GM04503 (cell line): ENCODE measurements at places on chromosomes 16 and 17.

DNA sequence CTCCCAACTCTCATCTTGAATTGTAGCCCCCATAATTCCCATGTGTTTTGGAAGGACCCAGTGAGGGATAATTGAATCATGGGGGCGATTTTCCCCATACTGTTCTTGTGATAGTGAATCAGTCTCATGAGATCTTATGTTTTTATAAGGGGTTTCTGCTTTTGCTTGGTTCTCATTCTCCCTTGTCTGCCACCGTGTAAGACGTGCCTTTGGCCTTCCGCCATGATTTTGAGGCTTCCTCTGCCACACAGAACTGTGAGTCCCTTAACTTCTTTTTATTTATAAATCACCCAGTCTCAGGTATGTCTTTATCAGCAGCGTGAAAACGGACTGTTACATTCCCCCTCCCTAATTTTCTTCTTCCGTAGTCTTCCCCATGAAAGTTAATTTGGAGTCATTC is 124.0 kb downstream of the ABCA8 start:
- DNase-seq, result no peak

GRCh38 chr17:73594025-73594424 is 50.2 kb downstream of the SDK2 start:
- no peak for DNase-seq

GRCh38 chr16:20851601-20852000 is 45.3 kb downstream of the REXO5 start:
- peak; percentile 84 for DNase-seq

DNA sequence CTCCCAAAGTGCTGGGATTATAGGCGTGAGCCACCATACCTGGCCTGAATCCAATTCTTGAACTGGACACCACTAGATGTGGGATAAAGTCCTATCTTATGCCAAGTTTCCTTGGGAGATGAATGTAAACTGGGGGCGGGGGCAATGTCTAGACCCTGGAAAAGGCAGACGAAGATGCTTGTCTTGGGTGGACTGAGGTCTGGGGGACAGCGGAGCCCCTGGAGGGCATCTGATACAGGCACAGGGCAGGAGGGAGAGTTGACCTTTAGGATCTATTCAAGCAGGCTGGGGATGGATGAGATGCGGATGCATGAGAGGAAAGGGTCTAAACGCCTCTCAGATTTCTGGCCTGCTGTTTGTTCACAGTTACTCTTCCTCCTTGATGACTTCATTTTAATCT is 11.7 kb downstream of the C1QTNF1 start:
- no peak for DNase-seq

DNA sequence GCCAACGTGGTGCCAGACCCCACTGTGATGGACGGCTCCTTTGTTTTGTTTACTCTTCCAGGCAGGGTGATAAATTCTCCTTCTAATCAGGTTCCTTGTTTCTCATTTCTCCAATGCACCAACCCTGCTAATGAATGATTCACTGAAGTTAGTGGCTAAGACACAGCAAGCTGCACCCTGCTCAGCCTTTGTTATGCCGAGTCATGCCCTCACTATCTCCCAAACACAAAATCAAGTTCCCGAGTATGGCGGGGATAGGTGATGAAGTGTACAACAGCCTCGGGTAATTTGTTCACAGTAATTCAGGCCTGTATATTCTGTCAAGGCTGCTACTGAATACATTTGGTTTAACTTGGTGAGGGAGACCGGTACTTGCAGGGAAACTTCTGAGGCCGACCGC is 83.8 kb upstream of the HS3ST4 start:
- no peak for DNase-seq

- peak; percentile 1 for DNase-seq
Measured at GRCh38 chr16:52912565-52913173, 140.0 kb downstream of the CHD9NB start.

GRCh38 chr16:83113317-83113716 is 486.5 kb downstream of the CDH13 start:
- DNase-seq, result no peak

- no peak for DNase-seq
Measured at GRCh38 chr16:20192801-20193200, 119.1 kb upstream of the GPR139 start.

DNA sequence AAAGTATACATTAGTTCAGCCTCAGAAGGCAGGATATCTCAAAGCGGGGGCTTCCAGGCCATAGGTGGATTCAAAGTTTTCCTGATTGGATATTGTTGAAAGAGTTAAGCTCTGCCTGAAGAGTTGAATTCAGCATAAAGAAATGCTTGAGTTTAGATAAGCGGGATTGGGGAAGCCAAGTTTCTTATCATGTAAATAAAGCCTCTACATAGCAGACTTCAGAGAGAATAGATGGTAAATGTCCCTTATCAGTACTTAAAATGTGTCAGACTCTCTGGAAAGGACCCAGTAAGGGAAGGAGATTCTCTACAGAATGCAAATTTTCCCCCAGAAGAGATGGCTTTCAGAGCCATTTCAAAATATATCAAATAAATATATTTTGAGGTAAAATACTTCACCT is 423.5 kb downstream of the SHISA9 start:
- no peak for DNase-seq

DNA sequence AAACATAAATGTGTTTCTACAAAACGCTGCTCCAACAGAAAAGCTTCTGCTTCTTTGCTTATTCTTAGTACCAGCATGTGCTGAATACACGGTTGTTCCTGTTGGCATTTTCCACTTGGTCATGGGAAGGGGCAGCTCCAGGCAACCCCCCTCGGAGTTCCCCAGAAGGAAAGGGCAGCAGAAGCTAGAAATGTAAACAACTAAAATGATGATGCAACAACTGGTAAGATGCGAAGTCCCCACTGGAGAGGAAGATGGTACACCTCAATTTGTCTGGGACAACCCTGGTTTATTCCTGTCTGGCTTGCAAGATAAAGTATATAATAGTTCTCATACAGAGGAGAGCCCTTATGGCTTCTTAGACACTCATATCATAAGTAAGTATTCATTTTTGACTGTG is 9.2 kb upstream of the CCL13 start:
- no peak for DNase-seq

DNA sequence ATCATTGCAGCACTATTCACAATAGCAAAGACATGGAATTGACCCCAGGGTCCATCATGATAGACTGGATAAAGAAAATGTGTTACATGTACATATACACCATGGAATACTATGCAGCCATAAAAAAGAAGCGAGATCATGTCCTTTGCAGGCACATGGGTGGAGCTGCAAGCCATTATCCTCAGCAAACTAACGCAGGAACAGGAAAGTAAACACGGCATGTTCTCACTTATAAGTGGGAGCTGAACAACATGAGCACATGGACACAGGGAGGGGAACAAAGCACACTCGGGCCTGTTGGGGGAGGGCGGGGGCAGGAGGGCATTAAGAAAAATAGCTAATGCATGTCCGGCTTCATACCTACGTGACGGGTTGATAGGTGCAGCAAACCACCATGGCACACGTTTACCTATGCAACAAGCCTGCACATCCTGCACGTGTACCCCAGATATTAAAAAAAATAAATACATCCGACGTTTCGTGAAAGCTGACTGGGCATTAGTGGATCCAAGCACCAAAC is 28.9 kb downstream of the ZNF778 start:
- no peak for DNase-seq

DNA sequence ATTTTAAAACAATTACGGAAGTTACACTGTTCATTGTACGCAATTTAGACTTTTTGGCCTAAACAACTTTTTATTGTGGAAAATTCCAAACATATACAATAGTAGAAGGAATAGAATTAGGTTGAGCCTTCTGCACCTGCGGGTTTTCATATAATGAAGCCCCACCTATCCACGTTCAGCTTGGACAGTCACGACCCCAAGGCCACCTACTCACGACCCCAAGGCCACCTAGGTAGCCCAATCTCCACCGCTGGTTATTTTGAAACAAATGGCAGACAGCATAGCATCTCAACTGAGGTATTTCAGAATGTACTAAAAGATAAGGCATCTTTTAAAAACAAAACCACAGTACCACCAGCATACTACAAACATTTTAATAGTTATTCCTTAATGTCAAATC is 631 bp downstream of the NLRC5 start:
- DNase-seq, result no peak

- DNase-seq, result no peak
Measured at GRCh38 chr17:31155208-31155810, 60.5 kb downstream of the NF1 start.

- no peak for DNase-seq
Measured at GRCh38 chr16:11797957-11798299, 870 bp upstream of the ZC3H7A start.

GRCh38 chr17:36072431-36073121 is 8.5 kb downstream of the CCL18 start:
- no peak for DNase-seq

DNA sequence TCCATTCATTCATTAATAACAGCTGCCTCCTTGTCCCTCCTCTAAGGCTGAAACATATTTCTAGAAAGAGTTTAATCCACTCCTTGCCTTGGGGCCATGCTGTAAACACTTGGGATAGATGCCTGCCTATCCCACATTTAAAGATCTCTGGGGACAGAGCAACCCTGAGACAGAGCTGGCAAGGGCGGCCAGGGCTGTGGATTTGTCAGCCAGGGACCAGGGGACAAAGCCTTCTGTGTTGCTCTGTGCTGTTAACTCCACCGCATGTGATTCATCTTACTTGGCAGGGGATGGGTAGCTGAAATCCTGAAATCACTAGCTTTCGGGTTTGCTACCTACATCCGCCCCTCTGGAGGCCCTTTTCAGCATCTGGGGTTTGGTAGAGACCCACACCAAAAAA is 392.9 kb downstream of the SLC39A11 start:
- no peak for DNase-seq

DNA sequence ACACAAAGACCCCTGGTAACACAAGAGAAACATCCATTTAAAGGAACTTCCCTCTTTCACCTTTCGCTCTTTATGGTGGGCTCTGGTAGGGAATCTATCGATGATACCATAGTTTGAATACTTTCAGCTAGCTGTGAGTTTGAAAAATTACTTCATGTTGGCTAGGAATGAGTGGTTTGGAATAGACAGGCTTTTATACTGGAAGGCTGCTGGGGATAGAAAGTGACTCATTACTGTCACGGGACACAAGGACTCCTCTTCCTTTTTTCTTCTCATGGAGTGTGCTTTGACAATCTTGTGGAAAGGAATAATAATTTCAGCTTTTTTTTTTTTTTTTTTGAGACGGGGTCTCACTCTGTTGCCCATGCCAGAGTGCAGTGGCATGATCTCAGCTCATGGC is 76.9 kb downstream of the CYB561 start:
- no peak for DNase-seq

- DNase-seq, result no peak
Measured at GRCh38 chr17:65531256-65532100, 30.0 kb downstream of the AXIN2 start.

- no peak for DNase-seq
Measured at GRCh38 chr17:67420994-67421393, 43.9 kb downstream of the PITPNC1 start.

DNA sequence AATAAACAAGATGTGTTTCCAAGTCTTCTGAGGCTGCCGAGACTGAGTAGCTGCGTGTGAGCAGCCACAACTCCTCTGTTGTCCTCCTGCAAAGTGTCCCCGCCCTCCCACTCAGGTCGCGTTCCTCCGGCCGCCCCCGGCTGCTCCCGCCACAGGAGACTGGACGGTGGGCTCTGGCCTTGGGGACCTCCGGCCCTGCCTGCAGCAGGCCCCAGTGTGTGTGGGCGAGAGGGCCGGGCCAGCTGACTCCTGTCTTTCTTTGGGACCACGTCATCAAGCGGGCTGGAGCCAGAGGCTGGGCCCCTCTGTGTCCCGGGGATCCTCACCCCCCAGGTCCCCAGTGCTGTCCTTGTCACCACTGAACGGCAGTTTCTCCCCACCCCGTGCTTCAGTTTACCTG is 175.3 kb downstream of the NPIPB11 start:
- no peak for DNase-seq

DNA sequence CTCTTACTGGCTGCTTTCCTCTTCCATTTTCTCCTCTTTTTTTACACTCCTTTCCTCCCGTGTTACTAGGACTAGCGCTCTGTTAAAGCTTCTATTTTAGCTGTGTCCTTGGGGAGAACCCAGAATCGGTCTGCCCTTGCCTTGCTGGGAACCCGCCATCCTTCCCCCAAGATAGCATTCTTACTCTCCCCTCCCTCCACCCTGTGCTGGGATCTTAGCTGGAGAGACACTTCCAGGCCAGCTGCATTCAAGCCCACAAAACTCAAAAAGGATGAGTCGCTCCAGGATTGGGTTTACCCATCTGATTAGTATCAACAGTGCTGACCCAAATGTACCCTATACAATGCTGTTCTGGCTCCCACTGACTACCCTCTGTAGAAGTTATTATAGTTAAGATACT is 200.5 kb upstream of the ASIC2 start:
- no peak for DNase-seq

- no peak for DNase-seq
Measured at GRCh38 chr16:35753559-35754390, 2294.4 kb downstream of the TP53TG3F start.

- DNase-seq, result no peak
Measured at GRCh38 chr16:66143415-66143814, 223.1 kb upstream of the CDH5 start.

DNA sequence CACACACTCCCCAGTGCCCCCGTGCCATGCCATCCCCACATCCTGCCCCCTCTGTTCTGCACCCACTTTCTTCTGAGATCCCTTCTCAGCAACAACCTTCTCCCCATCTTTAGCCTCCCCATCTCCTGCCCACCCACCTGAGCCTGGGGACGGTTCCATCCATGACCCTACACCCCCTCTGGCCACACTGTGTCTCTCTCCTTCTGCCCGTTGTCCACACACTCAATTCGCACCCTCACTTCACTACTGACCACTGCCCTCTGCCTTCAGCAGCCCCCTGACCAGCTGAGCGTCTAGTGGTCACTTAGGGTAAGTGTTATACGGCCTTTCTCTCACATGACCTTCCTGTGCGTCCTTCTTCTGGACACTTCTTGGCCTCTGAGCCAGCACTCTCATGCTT is 6.1 kb downstream of the ARHGAP27 start:
- no peak for DNase-seq

GRCh38 chr16:85111184-85111583 is 1.1 kb downstream of the CIBAR2 start:
- DNase-seq, result no peak

GRCh38 chr16:21218153-21218552 is 6.8 kb upstream of the ZP2 start:
- no peak for DNase-seq

GRCh38 chr17:58375811-58376210 is 23.8 kb upstream of the SUPT4H1 start:
- DNase-seq, result no peak

DNA sequence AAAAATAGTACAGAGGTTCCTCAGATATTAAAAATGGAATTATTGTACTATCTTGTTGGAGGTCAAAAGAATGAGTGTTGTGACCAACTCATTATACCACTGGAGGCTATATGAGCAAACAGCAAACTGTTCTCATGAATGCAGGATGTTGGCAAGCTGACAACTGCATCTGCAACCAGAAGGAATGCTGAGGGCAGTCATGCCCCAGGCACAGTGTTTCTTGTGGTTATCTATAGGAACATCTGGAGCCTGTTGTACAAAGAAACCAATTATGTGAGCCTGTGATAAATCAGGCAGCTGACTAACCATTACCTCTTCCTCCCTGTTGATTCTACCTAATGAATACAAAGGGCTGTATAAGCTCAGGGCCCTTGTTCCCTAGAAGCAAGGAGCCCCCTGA is 2057.1 kb downstream of the TP53TG3F start:
- DNase-seq, result no peak

GRCh38 chr16:85168732-85169256 is 56.5 kb upstream of the CIBAR2 start:
- DNase-seq, result no peak
